Activated T-helper 1 cell treated with anti-CD3 and anti-CD28 coated beads, Interleukin-2, amount 50 U/mL, for 16 hours (primary cell): ENCODE measurements at places on chromosomes 5 and 9.

GRCh38 chr5:88130211-88130815, 138.3 kb downstream of the TMEM161B start:
- DNase-seq = no peak

- DNase-seq = no peak
These were observed 23.5 kb upstream of the TENT2 start for GRCh38 chr5:79588696-79589095.

DNA sequence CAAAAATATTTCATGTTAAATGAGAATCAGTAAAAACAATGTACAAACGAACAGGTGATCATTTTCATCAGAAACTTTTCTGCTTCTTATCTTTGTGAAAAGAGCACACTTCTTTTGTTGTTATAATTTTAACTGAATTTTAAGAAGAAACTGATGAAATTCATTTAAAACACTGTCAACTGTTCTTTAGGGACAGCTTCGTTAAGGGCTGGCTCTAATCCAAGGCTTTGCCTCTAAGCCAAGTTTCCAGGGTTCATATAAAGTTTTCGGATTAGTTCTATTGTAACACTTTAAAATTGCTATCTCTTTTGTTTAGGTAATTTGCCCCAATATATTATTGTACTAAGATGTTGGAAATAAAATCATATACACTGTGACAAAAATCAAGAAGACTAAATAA, 559.2 kb downstream of the TUSC1 start:
- no peak for DNase-seq

- DNase-seq = no peak
These were observed 338.8 kb downstream of the ARL15 start for GRCh38 chr5:53971551-53971950.

GRCh38 chr5:147971472-147971871, 65.1 kb upstream of the C5orf46 start:
- DNase-seq = no peak

GRCh38 chr5:132100672-132101261, 27.2 kb downstream of the CSF2 start:
- DNase-seq = no peak

DNA sequence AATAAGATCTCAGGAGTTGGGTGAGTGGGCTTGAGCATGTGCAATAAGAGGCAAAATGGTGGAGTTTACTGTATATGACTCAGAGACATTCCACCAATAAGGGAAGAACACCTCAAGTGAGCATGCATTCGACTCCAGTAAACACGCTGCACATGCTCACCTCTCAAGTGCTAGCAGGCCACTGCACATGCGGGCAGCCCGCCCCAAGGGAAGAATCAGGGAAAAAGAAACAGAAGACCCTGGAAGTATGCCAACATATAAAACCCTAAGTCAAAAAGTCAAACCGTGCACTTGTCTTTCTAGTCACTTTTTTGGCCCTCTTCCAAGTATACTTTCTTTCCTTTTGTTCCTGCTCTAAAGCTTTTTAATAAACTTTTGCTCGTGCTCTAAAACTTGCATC, 245.3 kb upstream of the RASA1 start:
- no peak for DNase-seq

DNA sequence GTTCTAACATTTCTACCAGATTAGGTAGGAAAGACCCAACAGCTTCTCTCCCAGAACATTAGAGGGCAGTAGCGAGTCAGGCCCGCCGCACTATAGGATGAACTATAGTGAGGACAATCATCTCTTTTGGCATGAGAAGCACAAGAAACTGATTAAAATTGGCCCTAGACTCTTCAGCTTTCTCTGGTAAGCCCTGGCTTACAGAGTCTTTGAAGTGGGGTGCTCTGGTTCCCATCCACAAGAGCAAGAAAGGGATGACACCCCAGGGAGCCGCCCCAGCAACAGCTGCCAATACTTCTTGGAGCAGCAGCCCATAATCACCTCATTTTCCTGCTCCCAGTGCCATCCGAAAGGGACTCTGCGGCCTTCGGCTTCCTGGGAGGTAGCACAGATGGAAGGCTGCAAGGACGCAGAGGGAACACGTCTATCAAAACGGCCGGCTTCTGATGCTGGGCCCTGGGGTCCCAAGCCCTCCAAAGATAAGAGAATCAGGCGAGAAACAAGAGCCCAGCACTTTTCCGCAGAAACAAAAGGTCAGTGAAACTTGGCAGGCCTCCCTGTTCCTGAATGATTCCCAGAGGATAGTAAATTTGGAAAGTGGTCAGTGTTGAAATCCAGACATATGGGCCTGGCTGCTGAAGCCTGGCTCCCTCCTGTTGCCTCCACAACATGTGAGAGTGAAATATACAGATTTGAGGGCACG, 69.3 kb downstream of the HSD17B3 start:
- DNase-seq = no peak
